ENCODE measurements at places on chromosomes 2 and 18. TPM values are rescaled to one million over a fixed set of nuclear protein-coding genes. Genes with fewer than 3 reads are reported as not detected.

Gene TCF23
- total RNA-seq: not detected

Gene FAM110C
- total RNA-seq: not detected

Gene SLC4A5
- 0.44 TPM for total RNA-seq

Gene C2orf15
- not detected for total RNA-seq

Gene HOXD12
- 0.33 TPM for total RNA-seq

Gene WDR75
- 49.6 TPM for total RNA-seq

Gene FBXO36
- 1.9 TPM for total RNA-seq

Gene SULT1C4
- not detected for total RNA-seq

Gene WDPCP
- total RNA-seq: 11.4 TPM

Gene SPC25
- total RNA-seq: 2.6 TPM

Gene LYG2
- not detected for total RNA-seq

Gene GPR45
- total RNA-seq: not detected

Gene SPP2
- not detected for total RNA-seq

Gene IL1RL1
- 0.77 TPM for total RNA-seq

Gene DAW1
- not detected for total RNA-seq

Gene COA5
- total RNA-seq: 30.9 TPM

Gene NT5DC4
- 0.11 TPM for total RNA-seq

Gene NOL4
- total RNA-seq: not detected

Gene SFT2D3
- 5.5 TPM for total RNA-seq

Gene HJURP
- 46.5 TPM for total RNA-seq

Gene ARHGAP28
- 5.9 TPM for total RNA-seq

Gene SERPINB13
- not detected for total RNA-seq

Gene CIDEA
- total RNA-seq: 12.1 TPM

Gene FAP
- 269 TPM for total RNA-seq

Gene HOXD13
- 7.5 TPM for total RNA-seq

Gene ADRA2B
- total RNA-seq: not detected

Gene TTR
- not detected for total RNA-seq

Gene RGPD3
- 0.37 TPM for total RNA-seq

Gene MORN2
- 15.0 TPM for total RNA-seq

Gene COPS7B
- total RNA-seq: 15.6 TPM

Gene ALLC
- total RNA-seq: not detected

Gene SERPINB12
- total RNA-seq: not detected

Gene MARCHF4
- total RNA-seq: 3.1 TPM

Gene CREG2
- total RNA-seq: 5.2 TPM

Gene INHA
- total RNA-seq: 0.50 TPM

Gene MBP
- 4.0 TPM for total RNA-seq

Measured in uterine smooth muscle cell (primary cell).